ENCODE measurements at places on chromosomes 7 and 10.

DNA sequence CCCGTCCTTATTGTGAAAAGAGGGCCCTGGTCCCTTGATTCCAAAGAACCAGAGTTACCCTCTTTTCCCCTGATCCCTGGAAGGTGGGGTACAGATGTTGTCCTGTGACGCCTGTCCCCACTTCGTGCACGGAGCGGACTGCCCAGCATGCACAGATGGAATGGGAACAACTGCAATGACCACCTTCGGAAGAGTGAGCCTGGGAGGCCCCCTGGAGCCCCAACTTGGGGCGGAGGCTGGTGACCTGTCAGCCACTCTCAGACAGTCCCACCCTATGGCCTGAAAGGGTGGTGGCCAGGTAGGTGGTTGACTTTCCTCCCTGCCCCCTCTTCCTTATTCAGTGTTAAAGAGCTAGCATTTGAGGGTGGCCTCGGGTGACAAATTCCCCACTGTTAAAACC is 196.6 kb upstream of the GALNT17 start:
- DNase-seq, result no peak

- no peak for DNase-seq
These were observed 87.6 kb upstream of the ADARB2 start for GRCh38 chr10:1824928-1825327.

GRCh38 chr10:11588873-11589574 is 22.4 kb downstream of the USP6NL start:
- no peak for DNase-seq

DNA sequence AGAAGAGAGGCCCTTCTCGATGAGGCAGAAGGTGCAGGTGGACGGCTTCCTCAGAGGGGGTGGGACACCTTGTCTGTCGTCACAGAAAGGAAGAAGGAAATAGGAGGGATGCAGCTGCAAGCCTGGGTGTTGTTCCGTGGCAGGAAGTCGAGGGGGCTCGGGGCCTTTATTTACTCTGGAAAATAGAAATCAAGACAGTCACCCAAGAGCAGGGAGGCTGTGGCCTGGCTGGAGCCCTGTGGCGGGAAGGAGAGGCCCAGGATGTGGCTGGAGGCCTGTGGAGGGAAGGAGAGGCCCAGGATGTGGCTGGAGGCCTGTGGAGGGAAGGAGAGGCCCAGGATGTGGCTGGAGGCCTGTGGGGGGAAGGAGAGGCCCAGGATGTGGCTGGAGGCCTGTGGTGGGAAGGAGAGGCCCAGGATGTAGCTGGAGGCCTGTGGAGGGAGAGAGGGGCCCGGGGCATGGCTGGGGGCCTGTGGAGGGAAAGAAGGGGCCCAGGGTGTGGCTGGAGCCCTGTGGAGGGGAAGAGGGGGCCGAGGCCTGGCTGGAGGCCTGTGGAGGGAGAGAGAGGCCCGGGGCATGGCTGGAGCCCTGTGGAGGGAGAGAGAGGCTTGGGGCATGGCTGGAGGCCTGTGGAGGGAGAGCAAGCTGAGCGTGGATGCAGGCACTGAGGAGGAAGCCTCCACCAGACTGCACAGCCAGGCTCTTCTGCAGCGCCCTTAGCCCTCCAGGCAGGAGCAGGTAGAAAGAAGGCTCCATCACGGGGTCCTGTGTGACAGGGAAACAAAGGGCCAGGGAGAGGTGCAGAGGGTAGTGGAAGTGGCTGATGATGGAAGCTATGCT is 97.3 kb upstream of the SFMBT2 start:
- no peak for DNase-seq

- no peak for DNase-seq
These were observed 135.9 kb downstream of the ADARB2 start for GRCh38 chr10:1601406-1601805.

GRCh38 chr7:48090095-48090805 is 1.2 kb downstream of the UPP1 start:
- DNase-seq, result no peak

- DNase-seq, result no peak
These were observed 110.6 kb downstream of the ACTR3B start for GRCh38 chr7:152870106-152870693.

DNA sequence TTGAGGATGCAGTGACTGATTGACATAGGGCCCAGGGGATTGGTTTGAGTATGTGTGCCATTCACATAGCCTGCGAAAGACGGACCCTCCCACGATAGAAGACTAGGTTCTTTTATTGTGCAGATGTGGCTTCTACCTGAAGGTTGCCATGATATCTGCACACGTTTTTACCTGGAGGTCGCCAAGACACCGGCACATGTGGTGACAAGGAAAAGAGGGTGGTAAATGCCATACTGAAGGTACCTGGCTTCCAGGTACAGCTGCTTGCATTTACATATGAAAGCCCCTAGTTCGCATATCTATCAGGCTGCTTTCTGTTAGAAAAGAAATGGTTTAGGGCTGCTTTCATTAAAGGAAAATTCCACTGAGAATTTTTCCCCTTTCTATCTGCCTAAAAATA is 43.6 kb downstream of the ZNF22 start:
- no peak for DNase-seq

DNA sequence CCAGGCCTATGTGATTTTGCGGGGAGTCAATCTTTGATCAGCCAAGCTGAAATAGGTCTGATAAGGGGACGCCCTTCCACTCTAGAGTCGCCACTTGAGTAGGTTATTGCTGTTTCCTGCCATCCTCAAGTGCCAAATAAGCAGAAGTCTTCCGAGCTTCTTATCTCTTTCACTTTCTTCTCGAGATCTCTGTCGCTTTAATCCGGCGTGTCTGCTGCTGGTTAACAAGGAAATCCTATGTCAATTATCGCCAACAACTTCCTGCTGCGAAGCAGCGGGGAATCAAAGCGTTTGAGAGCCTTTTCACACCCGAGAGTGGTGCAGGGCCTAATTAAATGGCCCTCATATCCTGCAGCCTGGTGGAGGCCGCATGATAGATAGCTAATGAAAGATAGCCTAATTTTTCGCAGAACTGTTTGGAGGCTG is 215.9 kb downstream of the RAB11FIP2 start:
- DNase-seq, result no peak

- no peak for DNase-seq
These were observed 1378.7 kb downstream of the XPNPEP1 start for GRCh38 chr10:108544500-108545120.

DNA sequence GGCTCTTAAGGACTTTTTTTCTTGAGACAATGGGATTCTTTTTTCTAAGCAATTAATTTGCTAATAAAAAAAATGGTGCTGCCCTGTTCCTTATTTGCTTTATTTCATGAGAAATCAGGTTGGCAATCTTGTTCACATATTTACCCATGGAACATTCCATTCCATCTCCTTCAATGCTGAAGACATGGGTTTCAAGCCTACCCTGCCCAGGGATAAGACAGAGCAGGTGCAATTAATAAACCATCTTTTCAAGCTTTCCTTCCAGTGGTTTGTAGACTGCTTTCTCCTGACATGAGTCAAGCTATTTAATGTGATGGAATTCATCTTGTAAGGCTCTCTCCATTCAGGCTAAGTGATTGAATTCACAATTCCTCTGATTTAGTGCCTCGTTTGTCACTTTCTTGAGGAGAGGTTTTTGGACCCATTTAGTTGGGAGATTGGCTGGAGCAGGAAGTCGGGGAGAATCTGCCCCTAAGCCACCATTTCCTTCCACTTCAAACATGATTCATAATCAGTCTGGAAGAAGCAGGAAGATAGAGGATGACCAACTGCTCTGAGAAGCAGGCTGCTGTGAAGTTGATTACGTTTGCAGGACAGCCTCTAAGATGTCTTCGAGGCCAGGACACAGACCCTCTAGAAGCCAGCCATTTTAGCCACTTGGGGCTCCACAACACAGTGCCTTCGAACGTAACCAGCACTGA is 552.4 kb upstream of the GALNT17 start:
- no peak for DNase-seq

- DNase-seq, result no peak
These were observed 8.3 kb upstream of the LRRC4 start for GRCh38 chr7:128039544-128039953.

- DNase-seq, result no peak
These were observed 89.9 kb downstream of the SND1 start for GRCh38 chr7:127741764-127742375.

- no peak for DNase-seq
These were observed 115.8 kb downstream of the INHBA start for GRCh38 chr7:41586931-41587640.

GRCh38 chr10:72126184-72126871 is 38.0 kb upstream of the SPOCK2 start:
- peak; percentile 4 for DNase-seq

DNA sequence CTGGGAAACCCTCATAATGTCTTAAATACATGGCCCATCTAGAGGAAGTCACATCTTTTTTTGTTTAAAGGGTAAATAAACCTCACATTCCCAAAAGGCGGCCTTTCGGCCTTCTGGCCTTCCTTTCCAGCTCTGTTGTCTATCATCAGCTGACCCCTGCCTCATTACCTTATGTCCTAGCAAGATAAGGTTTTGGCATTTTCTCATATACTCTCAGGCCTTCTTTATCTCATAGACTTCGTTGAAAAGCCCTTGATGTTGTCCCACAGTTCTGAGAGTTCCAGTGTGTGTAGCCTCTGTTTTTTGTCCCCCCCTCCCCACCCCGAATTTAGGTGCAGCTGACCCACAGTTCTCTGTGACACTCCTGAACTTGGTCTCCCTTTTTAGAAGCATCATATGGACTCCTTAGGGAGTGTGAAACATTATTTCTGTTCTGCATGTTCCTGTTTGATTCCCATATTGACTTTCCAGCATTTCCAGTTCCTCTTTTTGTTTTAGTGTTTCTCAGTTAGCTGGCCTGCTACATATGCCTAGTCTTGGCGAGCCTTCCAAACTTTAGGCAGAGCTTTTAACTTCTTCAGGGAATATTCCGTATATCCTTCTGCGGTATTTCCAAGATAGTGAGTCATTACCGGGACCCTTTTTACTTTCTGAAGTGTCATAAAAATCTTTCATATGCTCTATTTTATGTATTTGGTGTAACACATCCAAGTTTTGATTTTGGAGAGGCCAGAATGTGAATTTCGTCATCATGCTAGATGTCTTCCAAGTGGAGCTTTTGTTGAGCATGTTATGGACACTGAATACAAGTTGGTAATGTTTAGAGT is 138.5 kb downstream of the LRRC4 start:
- no peak for DNase-seq

GRCh38 chr7:79272066-79272669 is 181.3 kb downstream of the MAGI2 start:
- DNase-seq, result no peak

GRCh38 chr10:132463333-132464255 is 66.6 kb downstream of the PWWP2B start:
- no peak for DNase-seq

GRCh38 chr10:93436591-93437085 is 45.5 kb downstream of the MYOF start:
- DNase-seq, result peak; percentile 93
